ENCODE measurements at places on chromosomes 2 and 18.

GRCh38 chr18:41721103-41721790 is 233.8 kb upstream of the PIK3C3 start:
- no peak for DNase-seq

DNA sequence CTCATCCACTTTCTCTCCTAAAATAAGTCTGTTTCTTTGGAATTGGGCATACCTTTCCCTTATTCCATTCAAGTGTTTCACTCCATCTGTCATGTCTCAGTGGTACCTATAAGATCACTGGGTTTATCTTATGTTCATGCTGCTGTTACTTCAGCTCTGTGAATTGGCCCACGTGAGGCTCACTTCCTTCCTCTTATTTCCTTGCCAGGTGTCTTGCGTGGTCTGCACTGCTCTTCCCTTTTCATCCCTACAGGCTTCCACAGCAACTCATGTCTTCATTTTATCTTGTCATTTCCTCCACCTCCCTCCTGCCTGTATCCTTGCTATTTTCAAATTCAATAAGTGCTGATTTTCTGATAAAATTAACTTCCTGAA is 159.1 kb upstream of the ALPP start:
- DNase-seq: no peak

- DNase-seq: no peak
These were observed 124.0 kb upstream of the GATA6 start for GRCh38 chr18:22045221-22045918.

DNA sequence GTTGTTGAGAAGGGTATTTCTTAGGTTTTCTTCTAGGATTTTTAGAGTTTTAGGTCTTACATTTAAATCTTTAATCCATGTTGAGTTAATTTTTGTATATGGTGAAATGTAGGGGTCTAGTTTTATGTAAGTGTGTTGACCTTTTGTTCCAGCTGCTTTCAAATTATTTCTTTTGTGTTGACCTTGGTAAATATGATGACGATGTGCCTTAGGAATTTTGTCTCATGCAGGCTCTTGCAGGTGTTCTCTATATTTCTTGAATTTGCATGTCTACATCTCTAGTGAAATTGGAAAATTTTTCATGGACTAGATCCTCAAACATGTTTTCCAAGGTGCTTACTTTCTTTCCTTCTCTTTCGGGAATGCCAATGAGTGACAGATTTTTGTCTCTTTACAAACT is 1609.3 kb upstream of the ZEB2 start:
- no peak for DNase-seq

DNA sequence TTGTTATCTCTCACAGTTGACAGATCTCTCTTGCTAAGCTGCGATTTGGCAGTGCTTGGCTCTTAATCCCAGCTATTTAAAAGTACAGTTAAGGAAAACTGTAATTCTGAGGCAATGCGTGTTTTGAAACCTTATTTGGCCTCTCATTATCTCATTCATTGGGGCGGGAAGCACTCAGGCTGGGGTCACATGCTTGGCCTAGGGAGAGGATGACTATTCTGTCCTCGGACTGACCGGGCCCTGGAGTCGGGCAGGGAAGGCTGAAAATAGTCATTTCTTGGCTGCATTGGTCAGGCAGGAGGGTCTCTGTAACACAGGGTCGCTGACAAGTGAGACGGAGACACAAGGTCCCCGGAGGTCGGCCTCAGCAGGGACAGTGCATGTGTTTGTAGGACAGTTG is 20.2 kb upstream of the EMILIN2 start:
- DNase-seq: no peak
